ENCODE measurements at places on chromosomes 11 and 22.

DNA sequence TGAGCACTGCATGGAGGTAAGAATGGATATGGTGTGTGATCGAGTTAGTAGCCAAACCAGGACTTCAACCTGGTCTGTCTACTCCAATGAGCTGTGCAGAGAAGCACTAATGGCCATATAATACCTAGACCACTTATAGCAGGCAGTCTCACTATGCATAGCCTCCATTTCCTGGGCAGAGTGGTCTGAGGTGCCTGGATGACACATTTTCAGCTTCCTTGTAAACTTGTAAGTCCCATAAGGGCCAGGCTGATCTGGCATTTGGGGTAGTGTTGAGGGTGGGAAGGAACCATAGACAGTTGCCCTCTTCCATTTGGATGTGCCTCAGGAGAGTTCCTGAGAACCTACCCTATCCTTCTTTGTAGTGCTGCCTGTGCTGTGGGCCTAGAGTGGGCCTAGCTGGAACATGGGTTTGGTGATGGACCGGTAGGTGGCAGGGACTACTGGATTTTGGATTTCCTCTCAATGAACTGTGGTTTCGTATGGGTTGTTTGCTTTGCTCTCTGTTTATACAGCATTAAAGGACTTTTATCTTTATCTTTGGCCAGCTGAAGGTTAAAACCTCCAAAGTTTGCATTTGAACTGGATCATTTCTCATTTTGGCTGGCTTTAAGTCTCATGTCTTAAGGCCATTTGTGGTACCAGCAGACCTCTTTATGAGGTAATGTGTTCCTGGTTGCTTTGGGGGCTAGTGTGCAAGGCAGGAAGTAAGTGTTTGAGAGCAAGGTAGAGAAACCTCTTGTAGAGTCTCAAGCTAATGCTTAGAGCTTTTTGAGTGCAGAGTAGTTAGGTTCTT lies 86.9 kb downstream of the STIM1 start:
- DNase-seq, result no peak

DNA sequence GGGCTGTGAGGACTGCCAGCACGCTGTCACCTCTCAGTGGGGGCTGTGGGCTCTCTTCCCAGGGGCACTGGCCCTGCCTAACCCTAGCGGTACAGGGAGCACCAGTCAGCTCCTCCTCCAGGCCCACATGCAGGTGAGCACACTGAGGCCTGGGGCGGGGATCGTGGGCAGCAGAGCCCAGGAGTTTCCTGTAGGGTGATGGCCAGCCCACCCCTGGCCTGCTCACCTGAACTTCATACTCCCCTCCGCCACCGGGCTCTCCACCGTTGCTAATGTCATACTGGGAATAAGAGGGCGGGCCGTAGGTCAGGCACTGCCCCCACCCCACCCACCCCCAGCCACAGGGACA lies 10.0 kb upstream of the TREH start:
- DNase-seq, result no peak

GRCh38 chr11:29333993-29334775 lies 682.6 kb downstream of the KCNA4 start:
- DNase-seq, result no peak

DNA sequence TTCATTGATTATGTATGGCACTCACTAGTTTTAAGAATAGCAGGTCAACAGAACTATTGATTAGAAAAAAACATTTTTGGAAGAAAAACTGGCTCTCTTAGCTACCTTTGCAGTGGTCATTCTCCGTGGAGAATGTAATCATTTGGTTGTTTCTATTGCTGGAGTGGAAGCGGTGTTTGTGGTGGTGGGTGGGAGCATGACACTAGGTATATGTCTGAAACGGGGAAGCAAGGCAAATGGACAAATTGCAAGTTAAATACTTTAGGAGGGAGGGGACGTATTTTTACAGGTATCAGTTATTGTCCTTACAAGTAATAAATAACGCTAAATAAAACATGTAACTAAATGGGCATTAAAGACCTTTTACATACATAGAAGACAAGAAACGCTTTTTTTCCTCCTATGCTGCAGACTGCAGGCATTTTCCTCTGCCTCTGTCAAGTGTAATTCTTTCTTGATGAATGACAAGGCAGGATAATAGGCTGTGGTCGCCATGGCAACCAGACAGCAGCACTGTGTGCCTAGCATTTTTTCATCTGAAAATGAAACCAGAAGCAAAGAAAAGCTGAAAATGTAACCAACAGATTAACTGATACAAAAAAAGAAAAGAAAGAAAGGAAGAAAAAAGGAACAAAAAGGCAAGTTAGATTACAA lies 46.2 kb downstream of the BLID start:
- no peak for DNase-seq

DNA sequence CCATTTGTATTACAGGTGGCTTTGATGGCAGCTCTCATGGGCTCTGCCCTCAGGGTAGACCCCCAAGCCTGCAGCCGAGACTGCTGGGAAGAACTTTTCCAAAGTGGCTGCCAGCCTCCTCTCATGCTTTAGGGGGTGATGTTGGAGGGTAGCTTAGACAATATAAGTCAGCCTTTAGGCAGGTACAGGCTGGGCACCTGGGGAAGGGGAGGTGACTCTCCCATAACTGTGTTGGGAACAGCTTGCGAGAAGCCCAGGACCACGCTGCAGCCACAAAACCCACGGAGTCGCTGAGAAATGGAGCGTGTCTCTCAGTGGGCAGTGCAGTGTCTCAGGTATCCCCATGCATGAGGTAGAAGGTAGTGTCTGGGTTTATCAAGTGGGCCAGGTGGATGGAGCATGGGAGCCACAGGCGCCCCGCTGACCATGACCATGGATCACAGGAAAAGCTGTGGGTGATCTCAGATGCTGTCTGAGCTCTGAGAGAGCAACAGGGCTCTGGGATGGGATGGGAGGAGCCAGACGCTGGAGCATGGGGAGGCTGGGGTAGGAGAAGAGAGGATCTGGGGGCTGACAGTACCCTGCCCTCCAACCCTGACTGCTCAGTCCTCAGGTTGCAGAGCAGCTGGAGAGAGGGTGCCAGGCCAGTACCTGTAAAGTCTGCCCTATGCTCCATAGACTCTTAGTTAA lies 115.2 kb downstream of the FEZ1 start:
- no peak for DNase-seq

- no peak for DNase-seq
Observed at GRCh38 chr11:9741260-9741659, 77.4 kb downstream of the SWAP70 start.

DNA sequence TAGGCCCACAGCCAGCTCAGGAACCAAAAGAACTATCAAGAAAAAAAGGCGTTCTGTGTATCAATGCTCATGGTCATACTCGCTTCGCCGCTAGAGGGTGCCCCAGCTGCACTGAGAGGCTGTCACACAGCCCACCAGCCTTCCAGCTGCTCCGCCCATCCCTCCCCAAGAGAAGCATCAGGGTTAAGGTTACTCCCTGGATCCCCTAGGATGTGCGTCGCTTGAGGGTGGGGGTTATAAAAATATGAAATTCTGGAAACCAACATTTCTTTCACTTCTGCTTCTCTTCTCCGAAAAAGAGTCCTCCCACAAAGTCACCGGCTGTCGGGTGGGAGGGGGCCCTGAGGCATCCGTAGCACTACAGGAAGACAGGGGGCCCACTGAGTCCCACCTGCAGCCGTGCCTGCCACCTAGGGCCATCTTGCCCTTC lies 1.7 kb downstream of the CBX6 start:
- DNase-seq, result peak; percentile 84

DNA sequence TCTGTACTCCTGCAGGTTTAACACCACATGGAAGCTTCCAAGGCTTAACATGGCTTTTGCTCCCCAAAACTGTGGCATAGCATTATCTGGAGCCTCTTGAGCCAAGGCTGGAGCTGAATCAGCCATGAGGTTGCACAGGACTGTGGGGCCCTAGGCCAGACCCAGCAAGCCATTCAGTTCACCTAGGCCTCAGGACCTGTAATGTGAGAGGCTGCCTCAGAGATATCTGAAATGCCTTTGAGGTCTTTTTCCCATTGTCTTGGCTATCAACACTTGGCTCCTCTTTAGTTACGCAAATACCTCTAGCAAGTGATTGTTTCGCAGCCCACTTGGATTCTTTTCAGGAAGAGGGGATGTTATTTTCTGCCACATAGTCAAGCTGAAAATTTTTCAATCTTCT lies 72.0 kb downstream of the VPREB1 start:
- no peak for DNase-seq

DNA sequence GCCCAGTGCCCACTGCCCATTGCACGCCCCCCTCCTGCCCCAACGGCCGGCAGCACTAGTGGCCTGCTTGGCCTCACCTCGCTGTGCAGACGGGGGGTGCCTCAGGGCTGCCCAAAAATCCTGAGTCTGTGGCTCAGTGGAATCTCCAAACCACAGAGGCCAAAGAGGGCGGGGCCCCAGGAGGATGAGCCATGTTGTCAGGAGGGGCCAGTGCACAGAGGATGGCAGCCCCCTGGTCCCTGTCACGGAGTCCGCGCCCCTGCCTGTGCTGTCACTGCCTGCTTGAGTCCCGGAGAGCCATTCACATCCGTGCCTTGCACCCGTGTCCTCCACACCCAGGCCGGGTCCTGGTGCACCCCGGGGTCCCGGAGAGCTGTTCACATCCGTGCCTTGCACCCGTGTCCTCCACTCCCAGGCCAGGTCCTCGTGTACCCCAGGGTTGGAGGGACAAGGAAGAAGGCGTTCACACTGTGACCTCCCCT lies 36.4 kb upstream of the MUC5AC start:
- DNase-seq, result no peak

DNA sequence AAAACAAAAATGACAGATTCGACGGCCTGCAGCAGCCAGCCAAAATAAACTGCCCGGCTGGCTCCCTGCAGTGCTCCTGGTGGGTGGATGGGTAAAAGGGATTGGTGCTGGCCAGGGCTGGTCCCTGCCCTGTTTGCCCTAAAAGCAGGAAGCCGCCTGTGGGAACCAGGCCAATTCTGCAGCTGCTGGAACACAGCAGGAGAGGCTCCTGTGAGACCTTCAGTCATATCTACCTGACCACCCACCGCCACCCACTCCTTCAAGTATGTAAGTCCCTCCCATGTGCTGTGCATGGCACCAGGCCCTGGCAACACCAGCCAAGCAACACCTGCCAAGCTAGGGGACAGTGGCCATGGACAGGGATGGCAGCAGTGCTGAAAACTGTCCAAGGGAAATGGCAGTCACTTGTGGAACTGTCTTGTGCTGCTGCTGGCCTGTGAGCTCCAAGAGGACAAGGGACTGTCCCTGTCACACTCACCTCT lies 48.7 kb upstream of the ARFGAP3 start:
- DNase-seq, result no peak

- no peak for DNase-seq
Observed at GRCh38 chr11:67452141-67452952, at the start of gene GPR152. Gene GPR152 (minus strand): TSS chr11:67452729. CDS start chr11:67452724, 5 bp downstream.

DNA sequence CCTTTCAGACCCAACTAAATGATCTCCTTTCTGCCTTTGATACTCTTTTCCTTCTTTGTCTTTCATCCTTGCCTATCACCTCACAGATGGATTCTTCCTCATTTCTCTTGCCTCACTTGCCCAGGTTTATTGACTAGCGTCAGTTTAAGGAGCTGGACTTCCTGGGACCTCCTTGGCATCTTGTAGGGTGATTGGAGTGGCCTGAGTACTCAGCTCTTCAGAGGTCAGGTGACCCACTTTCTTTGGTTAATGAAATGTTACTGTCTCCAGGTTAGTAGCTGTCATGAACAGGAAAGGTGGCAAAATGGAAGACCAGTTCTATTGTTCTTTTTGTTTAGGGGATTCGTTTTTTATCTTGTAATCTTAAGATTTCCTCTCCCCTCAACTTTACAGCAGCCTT lies 4.6 kb upstream of the BACE1-AS start:
- DNase-seq, result no peak

DNA sequence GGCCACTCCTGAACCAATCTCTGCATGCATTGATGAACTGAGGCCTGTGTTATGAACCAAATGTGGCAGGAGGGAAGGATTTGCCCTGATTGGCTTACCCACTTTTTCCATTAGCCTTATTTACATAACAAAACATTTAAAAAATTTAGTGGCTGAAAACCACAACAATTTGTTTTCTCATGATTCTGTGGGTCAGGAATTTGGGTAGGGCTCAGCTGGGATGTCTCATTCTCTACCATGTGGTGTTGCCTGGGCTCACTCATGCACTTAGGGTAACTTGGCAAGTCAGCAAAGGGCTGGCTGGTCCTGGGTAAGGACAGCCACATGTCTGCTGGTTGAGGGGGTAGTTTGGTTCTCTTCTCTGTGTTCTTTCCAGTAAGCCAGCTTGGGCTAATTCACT lies 35.1 kb upstream of the CYP2R1 start:
- no peak for DNase-seq

DNA sequence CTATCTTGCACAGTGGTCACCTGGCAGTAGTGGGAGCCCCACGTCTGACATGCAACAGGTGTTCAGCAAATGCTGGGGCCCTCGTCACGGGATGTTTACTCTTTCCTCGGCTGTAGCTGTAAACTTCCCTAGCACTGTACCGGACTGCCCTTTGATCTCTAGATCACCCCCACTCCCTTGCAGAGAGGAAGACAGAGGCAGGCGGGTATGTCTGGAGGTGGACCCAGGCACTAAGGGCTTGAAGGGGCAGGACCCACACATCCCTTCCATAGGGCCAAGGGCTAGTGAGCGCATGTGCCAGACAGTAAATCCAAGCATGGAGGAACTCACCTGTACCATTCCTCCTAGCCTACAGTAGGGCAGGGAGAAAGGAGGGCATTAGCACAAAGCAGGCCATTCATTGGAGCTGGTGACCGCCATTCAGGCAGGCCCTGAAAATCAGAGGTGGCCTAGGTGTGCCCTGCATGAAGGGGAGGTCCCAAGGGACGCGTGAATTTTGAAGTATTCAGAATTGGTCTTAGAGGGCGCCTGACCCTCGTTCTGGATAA lies 1.9 kb upstream of the SMTN start:
- DNase-seq, result no peak

DNA sequence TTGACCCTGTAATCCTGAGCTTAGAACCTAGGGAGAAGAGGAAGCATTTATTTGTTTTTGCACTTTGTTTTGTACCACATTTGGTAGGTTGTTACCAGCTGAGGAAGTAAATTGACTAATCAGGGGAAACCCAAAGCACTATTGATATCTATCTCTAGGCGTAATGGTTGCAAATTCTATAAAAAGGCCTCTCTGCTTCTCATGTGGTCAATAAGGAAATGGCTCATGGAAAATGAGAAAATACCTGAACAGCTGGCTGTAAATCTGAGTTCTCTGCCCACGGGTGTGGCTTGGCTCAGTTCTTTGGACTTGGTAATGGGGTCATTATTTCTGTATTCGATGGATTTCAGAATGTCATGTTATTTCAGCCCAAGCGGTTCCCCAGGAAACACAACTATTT lies 42.4 kb downstream of the BARX2 start:
- no peak for DNase-seq

GRCh38 chr22:41555325-41555982 lies 5.4 kb upstream of the CSDC2 start:
- DNase-seq, result no peak

- no peak for DNase-seq
Observed at GRCh38 chr11:114057147-114057546, 2.4 kb upstream of the ZBTB16 start.

GRCh38 chr11:76738618-76739240 lies 44.4 kb upstream of the TSKU start:
- no peak for DNase-seq

- no peak for DNase-seq
Observed at GRCh38 chr11:44592125-44592940, 26.9 kb downstream of the CD82 start.

GRCh38 chr22:30250661-30251267 lies 4.2 kb upstream of the LIF start:
- no peak for DNase-seq

Data from stimulated activated CD8-positive, alpha-beta memory T cell treated with anti-CD3 and anti-CD28 coated beads, Interleukin-7, amount 100 ng/mL, for 1 hour (primary cell).